ENCODE measurements at places on chromosomes 4 and X.

DNA sequence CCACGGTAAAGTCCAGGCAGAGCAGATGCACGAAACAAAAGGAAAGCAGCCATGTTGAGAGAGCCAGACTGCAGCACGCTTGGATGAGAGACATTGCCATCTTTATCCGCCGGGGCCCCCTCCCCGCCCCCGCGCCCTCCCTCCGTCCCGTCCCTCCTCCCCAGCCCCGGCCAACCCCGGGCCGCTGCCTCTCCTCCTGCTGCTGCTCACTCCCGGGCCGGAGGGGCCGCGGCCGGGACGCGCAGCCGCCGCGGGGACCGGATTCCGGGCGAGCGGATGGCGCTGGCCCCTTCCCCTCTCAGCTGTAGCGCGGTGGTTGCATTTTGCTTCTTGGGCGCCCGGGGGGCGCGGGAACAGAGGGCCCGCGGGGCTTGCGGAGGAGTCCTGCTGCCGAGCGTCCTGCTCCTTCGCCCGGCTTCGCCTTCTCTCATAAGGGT is 542 bp downstream of the RNF150 start:
- DNase-seq, result no peak

- DNase-seq, result no peak
Measured at GRCh38 chr4:145934434-145935047, 4.1 kb downstream of the ZNF827 start.

DNA sequence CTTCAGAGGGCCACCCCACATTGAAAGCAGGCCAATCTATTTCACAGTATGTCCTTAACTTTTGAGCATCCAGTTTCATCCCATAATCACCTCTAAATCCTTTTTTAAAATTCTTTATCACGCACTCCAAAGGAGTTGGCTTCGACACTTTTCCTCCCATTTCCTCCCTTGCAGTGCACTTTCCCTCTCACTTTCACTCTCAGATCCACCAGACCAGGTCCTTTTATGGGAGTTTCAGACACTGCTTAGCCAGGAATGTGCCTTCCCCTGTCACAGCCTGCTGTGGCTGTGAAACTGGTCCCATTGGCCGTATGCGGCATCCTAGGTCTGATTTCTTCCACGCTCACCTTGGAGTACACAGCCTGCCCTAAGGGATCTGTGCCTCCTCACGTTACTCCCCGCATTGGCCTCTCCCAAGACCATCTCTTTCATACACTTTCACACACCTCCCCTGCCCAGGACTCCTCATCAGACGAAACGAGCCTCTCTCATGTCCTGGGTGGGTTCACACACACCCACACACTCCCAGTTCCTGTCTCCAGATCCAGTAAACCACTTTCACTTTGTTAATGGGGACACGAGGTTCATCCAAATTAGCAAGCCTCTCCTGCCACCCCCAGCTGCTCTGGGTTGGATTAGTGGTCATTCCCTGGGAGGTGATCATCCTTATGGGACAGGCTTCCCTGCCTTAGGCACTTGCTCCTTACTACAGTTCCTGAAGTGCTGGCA is 10.0 kb upstream of the RHOXF2B start:
- no peak for DNase-seq

- DNase-seq, result no peak
Measured at GRCh38 chr4:108926061-108926460, 163.2 kb upstream of the ETNPPL start.

DNA sequence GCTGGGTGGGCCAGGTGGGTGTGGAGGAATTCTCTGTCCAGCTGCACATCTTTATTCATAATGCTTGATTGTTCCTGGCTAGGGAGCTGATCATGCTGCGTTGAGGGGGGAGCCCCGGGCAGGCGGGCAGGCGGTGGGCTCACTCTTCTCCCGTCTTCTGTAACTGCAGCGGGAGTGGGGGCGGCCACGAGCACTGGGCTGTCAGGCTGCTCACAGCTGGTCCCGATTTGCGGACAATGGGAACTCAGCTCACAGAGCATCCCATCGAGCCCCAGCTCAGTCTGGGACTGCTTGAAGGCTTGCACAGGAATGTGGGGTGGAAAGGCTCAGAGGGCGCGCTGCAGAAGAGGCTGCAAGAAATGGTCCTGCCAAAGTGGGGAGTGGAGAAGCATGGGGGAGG is 63.8 kb downstream of the EFNB1 start:
- DNase-seq, result no peak

GRCh38 chr4:71187404-71188155 is 151.2 kb upstream of the SLC4A4 start:
- DNase-seq, result no peak

GRCh38 chrX:18146954-18147353 is 73.7 kb downstream of the BEND2 start:
- DNase-seq, result no peak

GRCh38 chr4:163991298-163991865 is 496.9 kb downstream of the TMA16 start:
- DNase-seq, result no peak

DNA sequence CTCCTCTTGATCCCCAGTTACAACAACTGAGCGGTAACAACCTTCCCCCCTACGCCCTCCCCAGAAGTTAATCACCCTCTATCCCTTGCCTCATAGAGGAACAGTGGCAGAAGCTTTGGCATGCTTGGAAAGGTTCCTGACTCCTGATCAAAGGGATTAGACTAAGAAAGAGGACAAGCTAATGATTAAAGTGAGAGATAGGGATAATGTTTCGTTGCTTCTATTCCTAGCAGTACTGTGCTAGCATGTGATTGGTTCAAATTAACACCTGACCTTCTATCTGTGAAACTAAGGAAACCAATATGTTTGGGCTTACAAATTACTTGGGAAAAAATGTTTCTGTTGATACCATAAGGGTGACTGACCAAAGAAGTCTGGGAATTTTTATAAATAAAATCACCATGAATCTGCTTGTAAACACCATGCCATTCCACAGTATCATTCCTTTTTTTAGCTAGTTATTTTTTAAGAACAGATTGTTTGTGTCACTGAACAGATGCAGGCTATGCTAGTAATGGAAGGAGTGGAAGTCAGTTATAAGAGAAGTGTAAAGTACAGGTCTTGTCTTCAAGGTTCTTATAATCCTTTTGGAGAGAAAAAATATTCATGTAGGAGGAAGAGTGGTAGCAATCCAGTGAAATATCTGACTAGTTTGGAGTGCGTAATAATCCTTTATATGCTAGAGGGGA is 11.3 kb upstream of the ATP1B4 start:
- DNase-seq, result no peak

- no peak for DNase-seq
Measured at GRCh38 chr4:1367936-1368289, 20.9 kb downstream of the UVSSA start.
